T-helper 9 cell (primary cell): ENCODE measurements at places on chromosomes 5 and 9.

- DNase-seq = no peak
Measured at GRCh38 chr5:134463176-134463720, 51.6 kb upstream of the CDKN2AIPNL start.

DNA sequence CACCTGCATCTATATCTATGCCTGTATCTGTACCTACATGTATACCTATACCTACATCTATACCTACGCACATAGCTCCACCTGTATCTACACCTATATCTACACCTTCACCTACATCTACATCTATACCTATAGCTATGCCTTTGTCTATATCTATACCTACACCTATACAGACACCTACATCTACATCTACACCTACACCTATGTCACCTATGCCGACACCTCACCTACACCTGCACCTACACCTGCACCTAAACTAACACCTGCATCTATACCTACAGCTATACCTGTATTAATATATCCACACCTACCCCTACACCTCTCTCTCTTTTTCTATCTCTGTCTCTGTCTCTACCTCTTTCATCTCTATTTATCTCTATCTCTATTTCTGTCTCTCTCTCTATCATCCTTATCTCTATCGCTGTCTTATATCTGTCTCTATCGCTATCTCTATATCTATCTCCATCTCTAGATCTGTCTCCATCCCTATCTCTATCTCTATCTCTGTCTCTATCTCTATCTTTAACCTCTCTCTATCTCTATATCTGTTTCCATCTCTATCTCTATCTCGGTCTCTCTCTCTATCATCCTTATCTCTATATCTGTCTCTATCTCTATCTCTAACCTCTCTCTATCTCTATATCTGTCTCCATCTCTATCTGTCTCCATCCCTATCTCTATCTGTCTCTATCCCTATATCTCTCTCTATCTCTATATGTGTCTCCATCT is 37.9 kb downstream of the IRX4 start:
- no peak for DNase-seq

DNA sequence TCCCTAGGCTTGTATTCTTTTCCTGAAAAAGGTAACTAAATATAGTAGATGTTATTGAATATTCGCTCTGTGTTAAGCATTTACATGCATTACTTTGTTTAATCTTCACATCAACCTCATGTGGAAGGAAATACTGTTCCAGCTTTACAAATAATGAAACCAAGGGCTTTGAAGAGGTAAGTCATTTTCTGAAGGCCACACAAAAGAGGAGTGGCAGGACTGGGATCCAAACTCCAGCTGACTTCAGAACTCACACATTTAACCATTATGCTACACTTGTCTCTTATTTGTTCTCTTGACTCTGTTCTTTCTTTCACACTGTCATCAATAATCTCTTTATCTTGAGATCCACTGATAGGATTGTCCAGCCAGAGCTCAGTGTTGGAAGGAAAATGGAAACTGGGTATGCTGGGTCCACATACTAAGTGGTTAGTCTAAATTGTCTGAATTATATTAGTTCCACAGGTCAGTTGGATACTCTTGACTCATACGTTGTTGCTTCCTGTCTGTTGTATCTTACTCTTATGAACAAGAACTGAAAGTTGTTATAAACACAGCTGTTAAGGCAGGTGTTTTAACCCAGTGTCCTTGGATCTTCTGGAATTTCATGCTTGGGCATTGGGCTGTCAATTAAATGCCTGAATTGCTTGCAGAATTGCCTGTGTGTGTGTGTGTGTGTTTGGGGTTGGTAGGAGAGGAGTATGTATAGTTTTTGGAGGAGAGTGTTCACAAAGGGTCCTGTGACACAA is 65.6 kb downstream of the TLE4 start:
- no peak for DNase-seq

DNA sequence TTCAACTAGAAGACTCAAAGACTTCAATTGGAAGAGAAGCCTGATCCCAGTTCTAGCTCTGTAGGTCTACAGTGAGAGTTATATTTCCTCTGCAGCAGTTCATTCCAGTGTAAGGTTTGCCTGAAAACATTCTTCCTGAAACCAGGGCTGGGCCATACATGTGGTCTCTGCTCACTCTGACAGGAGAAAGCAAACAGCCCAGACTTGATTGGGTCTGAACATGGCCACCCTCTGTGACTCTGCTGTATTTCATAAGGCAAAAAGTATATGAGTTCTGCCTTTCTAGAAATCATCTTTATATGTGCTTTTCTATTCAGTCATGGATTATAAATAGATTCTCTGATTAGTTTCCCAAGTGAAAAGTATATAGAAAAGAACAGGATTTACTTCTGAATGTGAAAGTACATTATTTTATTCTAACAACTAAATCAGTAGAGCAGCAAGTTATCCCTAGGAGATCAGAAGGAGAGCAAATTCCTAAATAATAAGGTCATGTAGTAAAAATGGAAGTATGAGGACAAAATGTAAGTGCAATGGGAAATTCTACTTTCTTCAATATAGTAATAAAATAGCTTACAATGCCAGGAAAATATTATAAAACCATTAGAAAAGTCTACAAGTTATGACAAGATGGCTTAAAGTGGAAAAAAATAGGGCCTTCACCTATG is 144.3 kb downstream of the EFNA5 start:
- no peak for DNase-seq

- DNase-seq = no peak
Measured at GRCh38 chr9:123883634-123884033, 46.3 kb downstream of the DENND1A start.

DNA sequence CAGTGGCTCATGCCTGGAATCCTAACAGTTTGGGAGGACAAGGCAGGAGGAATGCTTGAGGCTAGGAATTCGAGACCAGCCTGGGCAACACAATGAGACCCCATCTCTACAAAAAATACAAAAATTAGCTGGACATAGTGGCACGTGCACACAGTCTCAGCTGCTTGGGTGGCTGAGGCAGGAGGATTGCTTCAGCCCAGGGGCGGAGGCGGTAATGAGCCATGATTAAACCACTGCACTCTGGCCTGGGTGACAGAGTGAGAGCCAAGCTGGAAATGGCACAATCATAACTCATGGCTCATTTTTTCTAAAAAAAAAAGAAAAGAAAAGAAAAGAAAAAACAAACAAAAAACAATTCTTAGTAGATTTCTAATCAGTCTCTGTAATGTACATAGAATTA is 446.2 kb downstream of the ELAVL2 start:
- DNase-seq = no peak

- no peak for DNase-seq
Measured at GRCh38 chr5:6540111-6540827, 91.6 kb downstream of the UBE2QL1 start.

- no peak for DNase-seq
Measured at GRCh38 chr9:83981126-83981871, 694 bp downstream of the RMI1 start.

DNA sequence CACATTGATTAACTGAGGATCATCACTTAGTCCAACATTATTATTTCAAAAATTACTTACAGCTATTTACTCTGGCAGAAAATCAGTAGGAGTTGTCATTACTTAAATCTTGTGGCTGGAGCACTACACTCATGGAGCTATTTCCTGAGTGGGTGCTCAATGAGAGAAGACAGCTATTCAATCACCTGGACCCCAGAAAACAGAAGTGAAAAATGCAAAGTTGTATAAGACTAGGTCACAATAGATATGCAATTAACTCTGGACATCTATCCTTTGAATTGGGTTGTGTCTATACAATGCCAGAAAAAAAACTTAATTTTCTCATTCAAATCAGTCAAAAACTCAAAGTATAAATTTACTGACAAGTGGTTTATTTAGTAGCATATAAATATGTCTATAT is 340.9 kb downstream of the EFNA5 start:
- no peak for DNase-seq

DNA sequence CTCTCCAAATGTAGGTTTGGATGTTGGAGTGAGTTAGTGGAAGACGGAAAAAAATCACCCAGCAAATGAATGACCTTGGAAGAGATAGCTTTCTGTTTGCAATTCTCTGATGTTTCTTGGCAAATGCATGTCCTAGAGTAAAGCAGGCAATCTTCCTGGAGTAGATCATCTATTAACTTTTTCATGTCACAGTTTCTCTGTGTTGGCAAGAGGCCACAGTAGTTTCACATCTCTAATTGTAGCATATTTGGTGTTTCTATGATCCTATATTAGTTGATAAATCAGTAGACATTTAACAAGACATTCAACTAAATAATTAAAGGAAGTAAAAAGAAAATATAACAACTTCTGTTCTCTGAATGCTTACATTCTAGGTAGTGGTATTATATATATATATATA is 138.2 kb upstream of the MINAR2 start:
- no peak for DNase-seq

DNA sequence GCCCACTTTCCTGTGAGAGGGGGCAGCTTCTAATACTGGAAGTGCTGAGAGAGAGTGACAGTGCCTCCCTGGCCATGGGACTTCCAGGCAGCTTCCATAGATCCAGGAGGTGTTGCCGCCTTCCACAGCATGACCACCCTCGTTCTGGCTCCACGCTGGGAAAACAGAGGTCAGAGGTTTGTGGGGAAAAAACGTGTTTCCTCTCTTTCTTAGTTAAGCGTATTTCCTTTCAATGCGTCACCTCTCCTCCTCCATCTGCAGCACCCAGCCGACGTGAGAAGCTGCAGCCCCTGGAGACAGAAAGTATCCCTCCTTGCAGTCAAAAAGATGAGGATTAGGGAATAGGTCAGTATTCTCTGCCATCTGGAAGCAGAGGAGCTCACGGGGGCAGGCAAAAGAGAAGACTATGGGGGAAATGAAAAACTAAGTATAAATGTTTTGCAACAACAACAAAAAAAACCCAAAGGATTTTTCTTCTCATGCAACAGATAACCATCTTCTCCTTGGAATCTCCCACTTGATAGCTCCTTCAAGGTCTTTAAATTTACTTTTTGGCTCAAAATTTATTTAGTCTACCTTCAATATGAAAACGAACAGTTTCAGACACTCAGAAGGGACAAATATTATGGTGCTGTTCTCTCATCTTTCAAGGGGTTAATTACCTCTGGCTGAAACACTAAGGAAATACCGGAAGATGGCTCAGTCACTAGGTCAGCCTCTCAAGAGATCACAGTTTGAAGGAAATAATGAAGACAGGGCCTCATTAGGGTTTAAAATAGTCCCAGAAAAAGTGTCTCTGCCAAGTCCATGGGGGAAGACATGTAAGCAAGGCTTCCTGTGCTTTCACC is 38.0 kb downstream of the MTMR12 start:
- DNase-seq = no peak

- DNase-seq = no peak
Measured at GRCh38 chr5:135833961-135834638, 363 bp upstream of the SLC25A48 start.

- DNase-seq = no peak
Measured at GRCh38 chr5:53355316-53355715, 125.1 kb upstream of the FST start.

GRCh38 chr9:9819886-9820285 is 792.9 kb downstream of the PTPRD start:
- DNase-seq = no peak

DNA sequence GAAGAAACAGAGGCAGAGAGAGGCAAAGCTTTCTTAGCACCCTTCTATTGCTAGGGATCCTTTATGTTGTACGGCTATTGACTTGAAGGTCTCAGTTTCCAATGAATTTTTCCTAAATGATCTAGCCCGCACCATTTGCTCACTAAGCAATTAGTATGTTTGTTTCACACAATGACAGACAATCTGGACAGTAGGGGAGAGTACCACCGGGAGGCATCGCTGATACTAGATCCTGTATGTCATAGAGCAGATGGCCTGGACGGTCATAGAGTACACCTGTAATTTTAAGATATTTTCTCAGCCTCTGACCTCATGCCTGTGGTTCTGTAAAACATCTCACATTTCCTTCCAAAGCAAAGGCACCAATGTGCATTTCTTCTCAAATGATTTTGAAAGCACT is 194.3 kb downstream of the TLE4 start:
- no peak for DNase-seq

DNA sequence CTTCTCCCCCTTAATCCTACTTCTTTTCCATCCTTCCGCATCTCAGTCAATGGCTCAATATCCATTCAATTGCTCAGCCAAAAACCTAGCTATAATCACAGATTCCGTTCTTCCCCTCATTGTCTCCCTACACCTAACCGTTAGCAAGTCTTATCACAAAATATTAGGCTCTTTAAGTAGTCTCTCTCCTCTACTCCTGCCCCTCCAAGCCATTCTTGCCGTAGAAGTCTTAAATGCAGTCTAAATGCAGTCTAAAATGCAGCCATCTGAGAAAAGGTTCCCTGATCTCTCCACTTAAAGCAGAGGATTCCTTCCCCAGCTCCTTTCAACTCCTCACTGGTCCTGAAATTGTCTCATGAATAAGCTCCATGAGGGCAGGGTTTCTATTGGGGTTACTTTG is 57.8 kb downstream of the ELL2 start:
- DNase-seq = no peak

DNA sequence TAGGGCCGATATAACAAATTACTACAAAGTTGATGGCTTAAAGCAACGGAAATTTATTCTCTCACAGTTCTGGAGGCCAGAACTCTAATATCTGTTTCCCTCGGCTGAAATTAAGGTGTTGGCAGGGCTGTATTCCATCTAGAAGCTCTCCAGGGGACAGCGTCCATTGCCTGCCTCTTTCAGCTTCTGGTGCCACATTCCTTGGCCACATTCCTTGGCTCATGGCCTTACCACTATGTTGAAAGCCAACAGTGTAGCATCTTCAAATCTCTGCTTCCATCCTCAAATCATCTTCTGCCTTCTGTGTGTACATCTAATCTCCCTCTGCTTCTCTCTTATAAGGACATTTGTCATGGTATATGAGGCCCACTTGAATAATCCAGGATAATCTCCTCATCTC is 17.2 kb downstream of the FGF10 start:
- no peak for DNase-seq

DNA sequence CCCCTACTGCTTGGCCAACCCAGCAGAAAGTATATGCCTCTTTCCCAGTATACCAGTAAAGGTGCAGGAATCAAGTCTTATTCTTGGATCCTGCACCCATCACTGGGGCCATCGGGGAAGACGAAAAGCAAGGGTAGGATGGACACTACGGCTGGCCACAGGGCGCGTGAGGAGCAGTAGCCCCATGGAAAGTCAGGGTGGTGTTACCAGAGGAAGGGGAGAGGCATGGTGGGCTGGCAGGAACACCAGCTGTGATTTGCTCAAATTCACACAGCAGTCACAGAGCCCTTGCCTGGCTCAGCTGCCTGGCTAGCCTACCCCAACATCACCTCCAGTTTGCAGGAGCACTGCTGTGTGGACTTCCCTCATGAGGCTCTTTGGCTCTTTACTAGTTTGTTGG is 34.5 kb upstream of the SAP30L start:
- DNase-seq = no peak

- DNase-seq = no peak
Measured at GRCh38 chr9:3783156-3783555, 257.4 kb upstream of the RFX3 start.
